ENCODE measurements at places on chromosomes 1 and 21. TPM values are rescaled to one million over a fixed set of nuclear protein-coding genes. Genes with fewer than 3 reads are reported as not detected.

ZNF670 gene
- 0.37 TPM for total RNA-seq

NTNG1 gene
- not detected for total RNA-seq

SLC44A5 gene
- 1.6 TPM for total RNA-seq

LCE6A gene
- total RNA-seq: not detected

GNG12 gene
- not detected for total RNA-seq

NSUN4 gene
- total RNA-seq: 33.4 TPM

RAB25 gene
- 1.5 TPM for total RNA-seq

NECTIN4 gene
- not detected for total RNA-seq

CYP4A11 gene
- not detected for total RNA-seq

Data from CD4-positive, CD25-positive, alpha-beta regulatory T cell (primary cell).